ENCODE measurements at places on chromosomes 5 and 9. TPM values are rescaled to one million over a fixed set of nuclear protein-coding genes. Genes with fewer than 3 reads are reported as not detected.

GRCh38 chr9:81193362-81194339, 495.7 kb downstream of the TLE1 start:
- no peak for ATAC-seq

The PGM5 gene
- total RNA-seq, result 0.41 TPM

DNA sequence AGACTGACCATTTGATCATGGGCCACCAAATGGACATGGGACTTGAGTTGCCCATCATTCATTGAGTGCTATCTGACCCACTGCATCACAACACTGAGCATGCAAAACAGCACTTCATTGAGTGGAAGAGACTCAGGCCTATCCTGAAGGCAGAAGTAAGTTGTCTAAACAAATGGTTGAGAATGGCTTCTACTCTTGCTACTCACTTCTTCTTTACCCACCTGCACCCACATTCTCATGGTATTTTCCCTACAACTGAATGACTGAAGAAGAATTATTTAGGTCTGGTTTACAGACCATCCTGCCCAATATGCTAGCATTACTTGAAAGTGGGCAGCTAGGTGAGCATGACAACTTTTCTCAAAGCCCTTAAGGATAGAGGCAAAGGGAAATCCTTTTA, 41.0 kb upstream of the PIP5K1B start:
- no peak for ATAC-seq

The KCNN2 gene
- 0.41 TPM for total RNA-seq

GRCh38 chr5:15995341-15996052, 184.1 kb downstream of the MARCHF11 start:
- ATAC-seq, result no peak

- no peak for ATAC-seq
These were observed 184.0 kb downstream of the TTLL11 start for GRCh38 chr9:121909111-121909510.

The SFXN1 gene
- total RNA-seq, result 78.5 TPM

The CDC20B gene
- 0.15 TPM for total RNA-seq

- no peak for ATAC-seq
These were observed 22.0 kb upstream of the ARHGEF28 start for GRCh38 chr5:73603998-73604397.

DNA sequence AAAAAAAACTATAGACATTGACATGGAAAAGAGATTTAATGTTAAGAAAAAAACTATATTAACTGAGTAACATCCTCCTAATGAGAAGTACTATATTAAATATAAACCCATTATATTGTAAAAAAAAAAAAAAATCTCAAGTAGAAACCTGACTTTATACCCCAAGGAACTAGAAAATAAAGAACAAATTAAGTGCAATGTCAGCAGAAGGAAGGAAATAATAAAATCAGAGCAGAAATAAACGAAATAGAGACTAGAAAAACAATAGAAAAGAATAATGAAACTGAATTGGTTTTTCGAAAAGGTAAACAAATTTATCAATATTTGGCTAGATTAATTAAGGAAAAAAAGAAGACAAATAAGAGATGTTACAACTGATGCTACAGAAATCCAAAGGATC, 329.1 kb upstream of the ZNF608 start:
- ATAC-seq, result no peak

The UBE2B gene
- 47.9 TPM for total RNA-seq

The LURAP1L gene
- 5.8 TPM for total RNA-seq

DNA sequence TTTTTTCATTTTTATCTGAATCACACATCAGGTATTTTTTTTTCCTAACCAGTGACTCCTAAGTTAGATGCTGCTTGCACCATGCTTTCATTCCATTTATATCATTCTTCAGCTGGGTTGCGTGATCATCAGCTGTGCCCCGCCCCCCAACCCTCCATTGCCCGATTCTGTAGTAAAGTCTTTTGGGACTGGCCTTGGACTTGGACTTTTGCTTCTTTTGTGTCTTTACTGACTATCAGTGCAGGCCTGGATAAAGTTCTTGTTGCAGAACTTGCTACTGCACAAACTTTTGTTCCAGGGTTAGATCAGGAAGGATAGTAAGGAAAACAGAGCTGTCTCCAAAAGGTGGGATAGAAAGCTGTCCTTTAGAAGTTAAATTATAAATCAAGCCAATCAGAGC, 38.5 kb downstream of the SLC22A5 start:
- ATAC-seq, result no peak

The CDC14B gene
- total RNA-seq, result 19.2 TPM

The CLTB gene
- 85.4 TPM for total RNA-seq

DNA sequence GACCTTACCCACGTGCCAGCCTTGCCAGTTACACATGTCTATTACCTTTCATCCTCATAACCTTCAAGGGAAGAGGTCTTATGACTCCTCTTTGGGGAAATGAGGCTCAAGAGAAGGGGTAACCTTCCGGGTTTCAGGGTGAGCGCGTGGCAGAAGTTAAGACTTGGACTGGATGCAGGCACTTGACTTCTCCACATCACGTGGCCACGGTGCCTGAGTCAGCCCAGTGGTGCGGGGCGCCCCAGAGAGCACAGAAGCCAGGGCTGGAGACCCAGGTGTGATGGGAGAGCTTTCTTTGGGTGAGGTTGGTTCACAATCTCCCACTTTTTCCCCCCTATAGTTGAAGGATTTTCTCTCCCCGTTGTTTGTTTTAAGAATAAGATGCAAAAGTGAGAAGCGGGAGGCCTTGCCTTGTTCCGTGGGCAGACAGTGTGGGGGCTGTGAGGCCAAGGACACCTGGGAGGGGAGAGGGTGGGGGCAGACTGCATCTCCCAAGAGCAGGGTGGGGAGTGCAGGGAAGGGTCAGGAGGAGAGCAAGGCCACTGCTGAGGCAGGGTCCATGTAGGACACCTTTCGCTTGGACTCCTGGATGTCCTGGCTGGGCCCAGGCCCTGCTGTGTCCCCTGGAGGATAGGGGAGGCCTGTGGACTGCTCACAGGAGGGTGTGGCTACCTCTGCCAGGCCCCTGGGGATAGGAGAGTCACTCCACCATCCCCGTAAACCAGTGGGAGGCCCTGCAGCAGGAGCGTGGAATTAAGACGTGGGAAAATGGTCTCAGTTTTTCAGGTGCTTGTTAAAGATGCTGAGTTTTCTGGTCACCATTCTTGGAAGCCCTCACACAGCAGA, 90.0 kb upstream of the CTSL start:
- no peak for ATAC-seq

DNA sequence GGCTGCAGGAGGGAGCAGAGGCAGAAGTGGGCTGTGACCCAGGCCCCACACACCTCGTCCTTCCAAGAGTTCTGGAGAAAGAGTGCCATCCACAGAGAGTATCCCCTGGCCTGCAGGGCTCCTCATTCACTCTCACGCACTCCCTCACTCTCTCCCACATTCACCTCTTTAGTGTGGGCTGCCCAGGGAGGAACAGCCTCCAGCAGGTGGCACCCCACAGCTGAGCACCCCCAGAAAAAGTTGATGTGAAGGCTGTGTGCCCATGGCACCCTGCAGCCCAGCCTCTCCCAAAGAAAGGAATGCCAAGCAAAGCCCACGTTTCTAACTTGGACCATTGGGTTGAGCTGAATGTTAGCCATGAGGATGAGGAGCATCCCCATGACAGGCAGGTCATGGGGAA, 4.5 kb upstream of the SHC3 start:
- no peak for ATAC-seq

The IL31RA gene
- 2.8 TPM for total RNA-seq

DNA sequence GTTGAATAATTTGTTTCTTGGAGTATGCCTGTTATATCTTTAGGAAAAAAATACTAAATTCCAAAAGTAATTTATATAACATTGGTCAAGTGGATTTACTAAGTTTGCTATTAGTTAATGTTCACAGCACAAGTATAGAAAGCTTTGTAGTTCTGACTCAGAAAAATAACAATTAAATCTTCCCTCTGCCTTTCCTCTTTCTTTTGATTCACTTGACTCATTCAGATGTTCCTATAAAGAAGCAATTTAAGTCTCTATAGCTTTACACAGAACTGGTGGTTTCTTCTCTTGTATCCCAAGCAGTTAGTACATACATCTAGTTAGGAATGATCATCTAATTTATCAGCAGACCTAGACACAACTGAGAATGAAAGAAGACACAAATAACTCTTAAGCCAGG, 4.5 kb upstream of the CDC42SE2 start:
- no peak for ATAC-seq

DNA sequence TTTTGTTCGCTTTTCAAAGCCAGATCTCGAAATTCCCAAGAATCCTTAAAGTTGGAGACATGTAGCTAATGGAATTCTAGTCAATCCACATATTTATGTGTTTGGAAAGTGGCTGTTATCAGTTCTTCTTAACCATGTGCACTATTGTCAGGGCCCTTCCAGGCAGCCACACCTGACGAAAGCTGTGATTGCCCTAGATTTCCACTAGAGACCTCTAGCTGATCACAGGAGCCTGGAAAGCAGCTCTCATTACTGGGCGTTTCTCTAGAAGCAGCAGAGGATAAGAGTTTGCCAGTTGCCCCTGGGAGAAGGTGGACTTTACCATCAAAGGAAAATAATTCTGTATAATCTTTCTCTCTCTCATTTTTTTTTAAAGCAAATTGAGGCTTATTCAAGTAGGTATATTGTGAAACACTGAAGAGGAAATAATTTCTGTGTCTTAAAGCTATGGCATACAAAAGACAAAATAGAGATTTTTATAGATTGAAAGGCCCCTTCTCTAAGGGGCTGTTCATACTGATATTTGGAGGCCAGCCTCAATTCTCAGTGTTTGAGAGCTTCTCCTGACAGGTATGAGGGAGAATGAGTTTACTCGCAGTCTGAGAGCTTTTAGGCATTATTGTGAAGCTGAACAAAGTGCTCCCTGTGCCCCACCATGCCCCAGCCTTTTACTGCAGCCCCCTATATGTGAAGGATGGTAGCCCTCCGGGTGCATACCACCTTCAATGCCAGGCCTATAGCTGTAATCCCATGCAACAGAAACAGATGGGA, 405.4 kb upstream of the ACTBL2 start:
- ATAC-seq, result peak; percentile 99

- ATAC-seq, result no peak
These were observed 38.1 kb upstream of the SARDH start for GRCh38 chr9:133775951-133776905.

All from motor neuron (in vitro differentiated cells).